ENCODE measurements at places on chromosomes 4 and X.

DNA sequence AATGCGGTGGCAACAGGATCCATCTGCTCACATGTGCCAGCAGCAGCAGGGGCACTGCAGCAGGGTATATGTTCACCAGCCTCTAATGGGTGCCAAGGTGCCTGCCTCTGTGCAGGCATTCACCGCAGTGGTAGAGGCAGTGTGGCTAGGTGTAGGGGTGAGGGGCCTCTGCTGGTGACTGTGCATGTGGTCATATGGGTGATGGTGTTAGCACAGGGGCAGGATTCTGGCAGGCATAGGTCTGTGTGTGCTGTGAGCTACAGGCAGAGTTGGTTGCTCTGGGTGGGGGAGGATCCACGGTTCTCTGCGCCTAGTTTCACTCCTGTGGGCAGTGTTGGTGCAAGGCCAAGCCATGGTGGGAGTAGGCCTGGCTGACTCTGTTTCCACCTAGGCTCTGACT lies 566.5 kb upstream of the GNPDA2 start:
- no peak for DNase-seq

- no peak for DNase-seq
Observed at GRCh38 chrX:132677233-132677716, 188.4 kb upstream of the MBNL3 start.

DNA sequence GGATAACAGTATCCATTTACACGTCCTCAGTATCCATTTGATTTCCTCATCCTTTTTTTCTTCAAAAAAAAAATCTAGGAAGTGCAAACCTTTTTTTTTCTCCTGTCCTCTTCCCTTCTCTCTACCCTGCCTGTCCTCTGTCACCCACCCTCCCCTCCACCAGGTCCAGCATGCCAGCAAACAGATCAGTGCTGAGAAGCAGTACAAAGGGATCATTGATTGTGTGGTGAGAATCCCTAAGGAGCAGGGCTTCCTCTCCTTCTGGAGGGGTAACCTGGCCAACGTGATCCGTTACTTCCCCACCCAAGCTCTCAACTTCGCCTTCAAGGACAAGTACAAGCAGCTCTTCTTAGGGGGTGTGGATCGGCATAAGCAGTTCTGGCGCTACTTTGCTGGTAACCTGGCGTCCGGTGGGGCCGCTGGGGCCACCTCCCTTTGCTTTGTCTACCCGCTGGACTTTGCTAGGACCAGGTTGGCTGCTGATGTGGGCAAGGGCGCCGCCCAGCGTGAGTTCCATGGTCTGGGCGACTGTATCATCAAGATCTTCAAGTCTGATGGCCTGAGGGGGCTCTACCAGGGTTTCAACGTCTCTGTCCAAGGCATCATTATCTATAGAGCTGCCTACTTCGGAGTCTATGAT lies 1.7 kb downstream of the SLC25A4 start:
- no peak for DNase-seq

DNA sequence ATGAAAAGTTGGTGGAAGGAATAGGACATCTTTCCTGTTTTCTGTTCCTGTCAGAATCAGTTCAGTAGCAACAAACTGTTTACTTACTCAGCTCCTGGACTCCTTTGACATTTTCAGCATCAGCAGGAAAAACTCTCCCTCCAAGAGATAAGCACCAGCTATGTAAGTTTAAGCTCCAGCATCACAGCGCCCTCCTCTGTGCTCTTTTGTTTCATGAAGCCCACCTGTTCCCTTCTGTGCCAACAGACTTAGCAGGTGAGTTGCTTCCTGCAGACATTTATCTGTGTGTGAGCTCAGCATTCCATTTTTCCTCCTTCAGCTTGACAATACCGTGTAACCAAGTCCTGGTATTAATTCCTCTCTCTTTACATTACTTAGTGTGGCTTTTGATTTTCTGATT lies 644.1 kb upstream of the AGA start:
- no peak for DNase-seq

GRCh38 chr4:71283642-71284257 lies 55.1 kb upstream of the SLC4A4 start:
- no peak for DNase-seq

GRCh38 chr4:6035786-6036185 lies 17.6 kb upstream of the C4orf50 start:
- no peak for DNase-seq

DNA sequence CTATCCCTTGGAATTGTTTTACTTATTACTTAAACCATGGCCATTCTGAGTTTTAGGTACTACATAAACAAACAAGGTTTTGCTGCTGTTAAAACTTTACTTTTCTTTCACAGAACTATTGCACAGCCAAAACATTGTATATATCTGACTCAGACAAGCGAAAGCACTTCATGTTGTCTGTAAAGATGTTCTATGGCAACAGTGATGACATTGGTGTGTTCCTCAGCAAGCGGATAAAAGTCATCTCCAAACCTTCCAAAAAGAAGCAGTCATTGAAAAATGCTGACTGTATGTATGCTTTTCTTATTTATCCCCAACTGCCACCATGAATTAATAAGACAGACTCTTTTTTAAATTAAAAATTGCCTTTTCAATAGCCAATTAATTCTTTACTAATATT lies 69.8 kb downstream of the CCKAR start:
- no peak for DNase-seq

GRCh38 chr4:73740353-73740778 lies at the start of gene CXCL8:
Gene CXCL8 (plus strand): TSS chr4:73740569. CDS start chr4:73740659, 90 bp downstream.
- DNase-seq = no peak

- DNase-seq = no peak
Observed at GRCh38 chr4:36281384-36282106, at the start of gene DTHD1. Gene DTHD1 (plus strand): TSS chr4:36281616. CDS start chr4:36281759, 143 bp downstream.

DNA sequence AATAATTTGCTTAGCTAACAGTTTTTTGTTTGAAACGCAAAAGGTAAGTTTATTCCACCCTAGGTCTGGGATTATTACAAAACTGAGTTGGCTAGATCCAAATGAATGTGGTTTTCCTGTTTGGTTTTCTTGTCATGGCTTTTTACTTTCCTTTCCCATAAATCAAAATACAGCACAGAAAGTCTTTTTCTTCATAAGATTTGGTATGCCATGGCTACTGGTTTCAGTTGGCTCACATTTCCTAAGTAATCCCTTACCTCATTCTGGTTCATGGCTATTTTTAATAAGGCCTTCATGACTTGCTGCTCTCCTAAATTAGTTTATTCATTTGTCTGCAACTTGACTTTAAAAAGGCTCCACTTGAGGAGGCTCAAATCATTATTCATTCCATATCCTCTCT lies 12.9 kb upstream of the PAK3 start:
- DNase-seq = no peak

- DNase-seq = peak; percentile 2
Observed at GRCh38 chrX:101617211-101618191, at the start of gene ARMCX6. Gene ARMCX6 (minus strand): TSS chrX:101618000. CDS start chrX:101616620, 1,380 bp downstream.

- no peak for DNase-seq
Observed at GRCh38 chrX:64394874-64395567, at the start of gene MTMR8. Gene MTMR8 (minus strand): TSS chrX:64395452. CDS start chrX:64395363, 89 bp downstream.

- DNase-seq = peak; percentile 60
Observed at GRCh38 chr4:38387348-38387747, 276.7 kb upstream of the KLF3 start.

DNA sequence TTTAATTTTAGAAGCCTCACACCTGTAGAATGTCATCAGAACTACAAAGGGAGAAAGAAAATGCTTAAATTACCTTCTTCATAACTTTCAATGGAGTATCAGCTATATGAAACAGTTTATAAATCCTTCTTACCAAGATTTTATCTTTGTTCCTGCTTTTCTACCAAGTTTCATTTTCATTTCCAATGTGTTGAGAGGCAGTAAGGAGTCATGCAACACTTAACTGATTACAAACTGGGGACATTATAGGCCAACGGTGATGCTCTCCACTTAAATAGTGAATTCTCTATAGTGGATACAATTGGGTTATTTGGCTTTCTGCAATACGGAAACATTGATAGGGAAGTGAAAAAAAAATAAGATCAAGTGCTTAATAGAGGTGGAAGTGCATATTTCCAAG lies 145.2 kb upstream of the FTHL17 start:
- DNase-seq = no peak

DNA sequence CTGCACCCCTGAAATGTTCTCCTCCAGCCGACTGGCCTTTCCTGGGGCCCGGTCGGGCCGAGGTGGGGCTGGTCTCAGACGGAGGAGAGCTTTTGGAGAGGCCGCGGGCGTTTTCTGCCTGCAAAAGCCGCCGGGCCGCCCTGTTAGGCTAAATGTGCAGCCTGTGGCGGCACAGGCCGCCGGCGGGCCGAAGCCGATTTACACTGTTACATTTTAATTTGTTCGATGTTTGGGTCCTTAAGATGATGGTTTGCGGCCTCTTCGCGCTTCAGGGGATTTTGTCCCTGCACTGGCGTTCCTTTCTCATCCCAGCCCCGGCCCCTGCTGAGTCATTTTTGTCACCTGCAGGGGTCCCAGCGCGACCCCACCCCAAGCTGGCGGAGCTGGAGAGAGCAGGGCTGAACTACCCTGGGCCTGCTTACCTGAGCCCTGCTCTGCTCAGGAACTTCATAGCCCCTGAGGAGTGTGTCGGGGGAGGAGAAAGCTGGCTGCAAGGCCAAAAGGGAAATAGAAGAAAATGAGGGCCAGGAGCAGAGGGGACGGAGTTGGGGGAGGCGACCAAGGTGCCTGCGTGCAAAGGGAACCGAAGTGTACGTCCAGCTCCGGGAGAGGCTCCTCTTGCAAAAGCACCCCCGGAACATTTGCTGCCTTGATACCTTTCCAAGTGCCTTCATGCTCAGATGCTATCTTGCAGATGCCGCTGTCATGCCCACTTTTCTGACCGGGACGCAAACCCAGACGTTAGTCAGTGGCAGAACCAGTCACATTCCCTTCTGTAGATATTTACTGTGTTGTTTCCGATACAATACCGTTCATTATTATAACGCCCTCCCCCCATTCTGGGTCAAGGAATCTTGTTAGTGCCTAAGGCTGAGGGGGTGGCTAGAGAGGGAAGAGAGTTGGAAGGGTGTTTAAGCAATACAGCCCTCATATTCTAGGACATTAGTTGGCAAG lies 977 bp upstream of the RBBP7 start:
- no peak for DNase-seq

DNA sequence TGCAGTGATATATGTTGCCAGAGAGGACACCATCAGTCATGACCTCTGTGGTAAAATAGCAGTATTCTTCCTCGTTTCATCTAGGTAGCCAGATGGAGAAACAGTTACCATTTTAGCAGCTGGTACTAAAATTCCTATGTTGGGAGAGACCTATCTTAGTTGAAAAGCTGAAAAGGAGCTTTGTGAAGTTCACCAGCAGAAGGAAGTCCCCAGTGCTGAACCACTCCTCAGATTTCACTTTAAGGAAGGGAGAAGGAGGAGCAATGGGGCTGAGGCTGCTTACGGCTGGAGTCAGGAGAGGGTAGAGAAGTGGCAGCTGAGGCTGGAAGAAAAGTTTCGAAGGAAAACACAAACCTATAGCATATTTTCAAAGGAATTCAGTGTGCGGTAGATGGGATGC lies 103.7 kb downstream of the ATXN3L start:
- DNase-seq = no peak

DNA sequence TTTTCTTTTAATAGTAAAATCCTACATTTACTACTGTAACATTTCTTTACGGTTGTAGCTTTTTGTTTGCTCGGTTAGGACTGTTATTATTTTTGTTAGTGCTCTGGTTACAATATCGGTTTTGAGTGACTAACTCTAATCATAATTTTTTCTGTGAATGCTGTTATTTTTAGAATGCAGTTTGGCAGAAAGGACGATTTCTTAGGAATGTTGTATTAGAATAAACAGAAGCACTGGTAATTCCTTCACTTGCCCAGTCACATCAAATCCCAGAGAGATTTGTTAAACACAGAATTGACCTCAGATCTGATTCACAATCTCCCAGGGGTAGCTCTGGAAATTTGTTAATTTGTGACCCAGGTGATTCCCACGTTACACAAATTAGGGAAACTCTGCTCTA lies 21.7 kb downstream of the DDIT4L start:
- no peak for DNase-seq

DNA sequence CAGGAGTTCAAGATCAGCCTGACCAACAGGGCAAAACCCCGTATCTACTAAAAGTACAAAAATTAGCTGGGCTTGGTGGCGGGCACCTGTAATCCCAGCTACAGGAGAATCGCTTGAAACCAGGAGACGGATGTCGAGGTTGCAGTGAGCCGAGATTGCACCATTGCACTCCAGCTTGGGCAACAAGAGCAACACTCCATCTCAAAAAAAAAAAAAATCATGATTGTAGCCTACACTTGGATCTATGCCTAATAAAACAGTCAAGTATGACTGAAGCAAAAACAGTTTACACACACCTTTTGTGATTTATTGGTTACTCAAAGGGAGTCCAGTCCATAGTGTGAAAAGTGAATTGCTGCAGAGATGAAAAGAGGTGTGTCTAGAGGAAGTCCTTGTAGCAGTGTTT lies 34.7 kb upstream of the TASL start:
- DNase-seq = no peak

GRCh38 chr4:20883231-20883630 lies 183.0 kb downstream of the PACRGL start:
- DNase-seq = no peak

DNA sequence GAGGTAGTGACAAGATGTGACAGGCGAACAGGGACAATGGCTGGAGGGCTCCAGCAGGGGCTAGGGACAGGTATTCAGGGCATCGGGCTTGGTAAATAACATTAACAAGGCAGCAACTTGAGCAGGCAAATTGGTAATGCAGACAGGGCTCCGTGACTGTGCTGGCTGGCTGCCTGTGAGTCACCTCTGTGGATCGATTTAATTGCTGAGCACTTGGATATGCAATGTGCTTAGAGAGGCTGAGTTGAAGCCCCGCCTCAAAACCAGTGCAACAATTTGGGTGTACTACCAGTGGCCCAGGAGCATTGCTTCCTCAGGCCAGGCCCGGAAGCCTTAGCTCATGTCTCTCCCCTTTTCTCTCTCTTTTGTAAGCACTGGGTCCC lies 19.5 kb downstream of the CNGA2 start:
- DNase-seq = no peak

DNA sequence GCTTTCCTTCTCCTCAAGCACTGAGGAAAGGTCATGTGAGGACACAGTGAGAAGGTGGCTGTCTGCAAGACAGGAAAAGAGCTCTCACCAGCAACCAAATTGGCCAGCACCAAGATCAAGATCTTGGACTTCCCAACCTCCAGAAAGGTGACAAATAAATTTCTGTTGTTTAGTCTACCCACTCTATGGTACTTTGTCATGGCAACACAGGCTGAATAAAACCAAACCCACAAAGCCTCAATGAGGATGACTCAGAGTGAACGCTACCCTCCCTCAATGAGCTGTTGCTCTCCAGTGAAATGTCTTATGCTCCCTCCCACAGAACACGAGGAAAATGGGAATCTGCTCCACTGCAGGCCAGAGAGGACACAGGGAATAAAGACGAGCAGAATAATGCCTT lies 244.1 kb downstream of the RAB28 start:
- no peak for DNase-seq
